ENCODE measurements at places on chromosomes 4 and X.

GRCh38 chrX:372856-373640 is 13.7 kb downstream of the PPP2R3B start:
- DNase-seq: no peak

- peak; percentile 45 for DNase-seq
Observed at GRCh38 chr4:173333658-173334084, 487 bp downstream of the HMGB2 start.

- DNase-seq: no peak
Observed at GRCh38 chrX:33726281-33727160, 405.6 kb downstream of the FAM47A start.

DNA sequence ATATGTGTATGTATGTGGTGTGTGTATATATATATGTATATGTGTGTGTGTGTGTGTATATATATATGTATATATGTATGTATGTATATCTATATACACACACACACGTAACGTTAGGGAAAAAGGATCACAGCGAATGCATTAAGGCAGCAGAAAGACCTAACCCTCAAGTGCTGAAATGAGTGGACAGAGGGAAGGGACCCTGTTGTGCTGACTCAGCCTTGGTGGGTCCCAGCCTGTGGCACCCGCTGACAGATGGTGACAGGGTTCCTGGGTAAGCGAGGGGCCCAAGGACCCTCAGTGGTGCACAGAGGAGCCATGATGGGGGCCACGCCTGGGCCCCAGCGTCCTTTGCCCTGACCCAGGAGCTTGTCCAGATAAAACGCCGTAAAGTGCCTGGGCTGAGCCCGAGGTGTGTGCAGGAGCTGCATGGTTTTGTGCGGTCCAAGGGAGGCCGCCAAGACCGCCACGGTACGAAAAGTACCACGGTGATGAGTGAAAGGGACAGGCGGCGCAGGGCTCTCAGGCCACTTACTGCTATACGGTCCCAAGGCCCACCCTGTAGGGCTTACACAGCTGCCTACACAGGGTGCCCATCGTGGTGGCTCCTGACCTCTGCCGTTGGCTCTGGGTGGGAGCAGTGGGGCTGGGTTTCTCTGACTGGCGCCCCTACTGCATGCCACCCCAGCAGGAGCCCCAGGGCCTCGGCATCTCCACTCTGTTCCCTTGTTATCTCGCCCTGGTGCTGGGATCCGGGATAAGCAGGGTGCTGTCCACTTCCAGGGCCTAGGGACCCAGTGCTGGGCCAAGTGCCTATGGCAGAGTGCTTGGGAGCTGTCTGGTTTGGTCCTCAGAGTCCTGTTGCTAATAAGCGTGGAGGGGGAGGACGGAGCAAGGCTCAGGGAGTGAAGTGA is 10.0 kb downstream of the SH3BP2 start:
- DNase-seq: no peak

GRCh38 chr4:163804001-163804400 is 309.5 kb downstream of the TMA16 start:
- DNase-seq: no peak

- DNase-seq: no peak
Observed at GRCh38 chrX:104618106-104618895, 52.3 kb downstream of the IL1RAPL2 start.

GRCh38 chr4:94700298-94700697 is 57.5 kb upstream of the BMPR1B start:
- DNase-seq: no peak

DNA sequence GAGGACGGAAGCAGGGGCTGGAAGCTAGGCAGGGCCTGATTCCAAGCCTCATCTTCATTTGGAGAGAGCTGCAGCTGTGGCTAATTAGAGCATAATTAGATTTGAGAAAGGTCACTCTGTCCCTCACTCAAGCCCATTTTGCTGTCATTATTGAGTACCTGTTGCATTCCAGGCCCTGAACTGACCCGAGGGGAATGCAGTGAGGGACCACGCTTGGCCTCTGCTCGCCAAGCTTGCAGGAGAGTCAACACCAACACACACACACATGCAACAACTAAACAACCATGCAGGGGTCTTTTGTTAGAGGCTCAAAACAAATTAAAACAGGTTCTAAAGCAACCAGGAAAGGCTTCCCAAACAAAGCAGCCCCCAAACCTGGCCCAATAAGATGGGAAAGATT is 52.7 kb upstream of the MAMLD1 start:
- no peak for DNase-seq

DNA sequence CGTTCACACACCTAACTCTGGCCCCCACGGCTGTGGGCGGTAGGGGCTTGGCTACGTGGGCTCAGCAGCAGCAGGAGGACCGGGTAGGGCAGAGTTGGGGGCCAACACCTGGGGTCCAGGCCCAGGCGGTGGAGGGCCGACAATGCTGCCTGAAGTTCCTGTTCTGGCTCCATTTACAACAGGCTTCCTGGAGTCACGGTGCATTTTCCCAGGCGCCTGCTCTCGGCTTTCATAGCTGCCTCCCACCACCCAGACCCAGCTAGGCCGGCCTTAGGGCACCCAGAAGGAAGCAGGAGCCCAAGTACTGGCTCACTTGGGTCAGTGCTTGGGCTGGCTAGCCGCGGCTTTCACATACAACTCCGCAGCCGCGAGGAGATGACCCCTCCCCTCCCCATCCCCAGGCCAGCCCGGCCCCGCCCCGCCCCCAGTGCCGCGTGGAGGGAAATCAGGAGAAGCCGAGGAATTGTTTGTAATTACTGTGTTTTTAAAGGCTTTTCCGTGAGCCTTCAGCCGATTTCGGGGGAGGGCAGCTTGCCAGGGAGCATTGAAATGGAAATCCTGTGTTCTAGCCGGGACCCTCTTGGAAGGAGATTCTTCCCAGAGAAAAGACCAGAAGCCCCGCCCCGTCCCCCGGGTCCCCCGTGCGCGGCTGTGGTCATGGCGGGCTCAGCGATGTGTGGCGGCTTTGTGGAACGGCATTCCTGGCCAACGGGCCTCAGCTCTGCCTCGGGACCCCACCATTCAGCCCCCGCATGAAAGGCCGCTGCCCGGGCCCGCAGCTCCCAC is 28.5 kb downstream of the PJA1 start:
- DNase-seq: no peak

- no peak for DNase-seq
Observed at GRCh38 chrX:40281336-40282005, 183.7 kb upstream of the BCOR start.

GRCh38 chr4:4837316-4837715 is 22.1 kb upstream of the MSX1 start:
- DNase-seq: no peak

DNA sequence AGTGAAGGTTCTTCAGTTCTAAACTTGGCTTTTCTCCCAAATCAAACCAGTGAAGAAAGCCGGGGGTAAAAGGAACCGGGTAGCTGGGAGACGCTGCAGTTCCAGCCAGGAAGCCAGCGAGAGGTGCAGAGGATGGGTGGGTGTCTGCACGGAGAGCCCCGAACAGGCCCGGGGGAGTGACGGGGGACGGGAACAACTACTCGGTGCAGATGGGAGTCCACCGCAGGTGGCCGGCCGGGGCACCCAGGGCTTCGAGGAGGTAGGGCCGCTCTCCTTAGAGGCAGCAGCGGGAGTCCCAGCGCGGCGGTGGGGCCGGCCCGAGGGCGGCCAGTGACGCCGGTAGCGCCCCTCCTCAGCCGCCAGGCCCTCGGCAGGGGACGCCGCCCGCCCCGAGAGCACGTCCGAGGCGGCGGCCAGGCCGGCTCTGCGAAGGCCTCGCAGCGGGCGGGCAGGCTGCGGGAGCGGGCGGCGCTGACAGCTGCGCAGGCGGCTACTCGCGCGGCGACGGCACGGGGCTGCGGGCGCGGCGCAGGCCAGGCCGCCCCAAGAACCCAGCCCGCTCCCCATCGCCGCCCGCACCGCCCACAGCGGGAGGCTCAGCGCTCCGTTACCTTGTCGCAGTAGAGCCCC is 449 bp downstream of the FBXL5 start:
- DNase-seq: peak; percentile 45

DNA sequence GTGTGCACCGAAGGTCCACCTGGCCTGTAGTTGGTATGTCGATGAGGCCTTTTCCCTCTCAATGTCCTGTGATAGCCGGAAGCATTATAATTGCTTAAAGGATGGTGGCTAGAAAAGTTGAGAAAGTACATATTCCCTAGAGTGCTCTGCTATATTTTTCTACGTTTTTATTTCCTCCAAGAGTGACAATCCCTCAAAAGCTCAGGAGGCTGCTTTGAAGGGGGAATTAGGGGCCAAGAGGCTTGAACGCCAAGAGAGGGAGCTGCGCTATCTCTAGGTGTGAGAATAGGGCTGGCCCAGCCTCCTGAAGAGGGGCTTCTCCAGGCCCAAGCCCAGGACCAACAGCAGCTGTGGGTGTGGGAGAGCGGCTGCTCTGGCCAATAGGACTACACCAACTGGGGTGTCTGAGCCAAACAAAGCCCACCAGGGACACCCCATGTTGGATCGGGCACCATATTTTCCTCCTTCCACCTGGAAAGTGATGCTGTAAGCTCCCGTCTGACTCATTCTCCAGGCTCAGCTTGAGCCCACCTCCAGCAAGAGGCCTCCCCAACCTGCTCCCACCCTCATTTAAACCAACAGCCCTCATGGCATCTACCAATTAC is 124.0 kb downstream of the IRF2 start:
- DNase-seq: no peak

GRCh38 chr4:90958256-90958895 is 831.2 kb downstream of the CCSER1 start:
- DNase-seq: no peak

GRCh38 chrX:20965270-20966044 is 408.8 kb upstream of the CNKSR2 start:
- no peak for DNase-seq

DNA sequence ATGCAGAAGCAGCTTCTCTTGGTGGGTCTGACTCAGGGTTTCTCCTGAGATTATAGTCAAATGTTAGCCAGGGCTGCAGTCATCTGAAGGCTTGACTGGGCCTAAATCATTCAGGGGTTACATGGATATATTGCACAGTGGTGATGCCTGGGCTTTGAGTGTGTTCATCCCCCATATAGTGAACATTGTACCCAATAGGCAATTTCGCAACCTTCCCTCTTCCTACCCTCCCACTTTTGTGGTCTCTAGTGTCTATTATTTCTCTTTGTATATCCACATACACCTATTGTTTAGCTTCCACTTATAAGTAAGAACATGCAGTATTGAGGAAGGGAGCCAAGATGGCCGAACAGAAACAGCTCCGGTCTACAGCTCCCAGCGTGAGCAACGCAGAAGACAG is 90.3 kb upstream of the CAMK2D start:
- no peak for DNase-seq

GRCh38 chrX:41350976-41351569 is 17.1 kb downstream of the DDX3X start:
- DNase-seq: no peak

- DNase-seq: no peak
Observed at GRCh38 chr4:153485860-153486259, 19.7 kb downstream of the TMEM131L start.

DNA sequence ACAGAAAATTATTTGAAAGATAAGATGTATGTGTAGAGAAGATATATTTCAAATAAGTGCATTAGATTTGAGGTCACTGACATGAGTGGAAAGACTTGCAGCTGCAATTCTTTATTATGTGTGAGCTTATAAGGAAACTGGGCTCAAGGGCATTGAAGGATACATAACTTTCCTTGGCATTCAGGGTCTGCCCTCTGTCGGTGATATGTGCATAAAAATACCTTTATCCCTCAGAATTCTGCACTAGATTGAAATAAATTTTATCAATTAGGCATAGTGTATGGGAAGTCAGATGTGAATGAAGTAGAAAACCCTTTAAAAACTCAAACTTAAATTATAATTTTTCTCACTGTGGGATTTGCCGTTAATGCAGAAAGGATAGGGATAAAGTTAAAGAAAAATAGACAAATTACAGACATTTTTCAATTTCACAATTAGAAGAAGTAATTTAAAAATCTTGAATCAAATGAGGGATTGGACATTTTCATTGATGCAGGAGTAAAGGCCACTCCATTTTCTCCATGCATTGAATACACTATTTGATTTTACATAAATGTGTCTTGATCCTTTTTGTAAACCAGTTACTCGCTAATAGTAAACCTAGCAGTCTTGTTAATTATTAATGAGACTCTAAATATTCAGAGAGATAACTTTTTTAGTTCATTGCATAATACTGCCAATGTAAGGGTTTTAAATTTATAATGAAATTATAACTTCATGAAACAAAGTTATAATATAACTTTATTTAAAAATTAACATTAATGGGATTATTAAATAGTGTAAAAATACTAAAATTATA is 21.0 kb upstream of the ETNPPL start:
- no peak for DNase-seq

- DNase-seq: peak; percentile 95
Observed at GRCh38 chr4:40057586-40058091, 989 bp downstream of the N4BP2 start.

GRCh38 chr4:87073199-87074120 is 138.6 kb downstream of the AFF1 start:
- no peak for DNase-seq

DNA sequence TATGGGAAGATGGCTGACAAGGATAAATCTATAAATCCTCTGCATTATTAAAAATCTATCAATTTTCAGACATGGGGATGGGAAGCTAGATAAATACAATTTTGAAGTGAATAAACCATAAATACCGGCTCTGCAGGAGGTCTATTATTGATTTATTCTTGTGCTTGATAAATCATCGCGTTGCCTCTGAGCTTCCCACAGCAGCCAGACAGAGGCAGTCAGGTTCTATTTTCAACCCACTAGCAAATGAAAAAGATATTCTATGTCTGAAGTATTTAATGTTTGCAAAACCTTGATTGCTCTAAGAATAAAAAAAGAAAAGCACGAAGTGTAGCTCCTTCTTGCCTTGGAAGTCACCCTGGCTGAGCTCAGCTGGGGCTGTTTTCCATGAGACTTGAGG is 216.2 kb downstream of the DHRSX start:
- DNase-seq: no peak

Measured in renal pelvis (tissue), 12 donors.